ENCODE measurements at places on chromosomes 7 and 10.

DNA sequence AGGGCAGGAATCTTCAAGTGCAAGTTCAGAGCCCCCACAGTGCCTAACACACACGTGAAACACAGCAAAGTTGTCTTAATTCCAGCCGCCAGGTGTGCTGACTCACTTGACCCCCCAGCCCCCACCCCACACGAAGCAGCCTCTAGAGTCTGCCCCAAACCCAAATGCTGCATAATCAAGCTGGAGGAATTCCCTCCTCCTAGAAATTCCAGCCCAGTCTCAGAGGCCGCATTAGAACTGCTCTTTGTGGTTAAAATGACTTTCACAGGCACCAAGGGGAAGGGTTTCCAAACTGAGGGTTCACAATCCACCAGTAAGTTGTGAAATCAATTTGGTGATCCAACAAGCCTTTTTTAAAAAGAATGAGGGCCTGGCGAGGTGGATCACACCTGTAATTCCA is 67.0 kb upstream of the PLXNA4 start:
- no peak for DNase-seq

- DNase-seq: no peak
Observed at GRCh38 chr10:32982911-32983909, 25.2 kb upstream of the ITGB1 start.

- DNase-seq: no peak
Observed at GRCh38 chr7:151013356-151013732, 10.9 kb downstream of the ATG9B start.

DNA sequence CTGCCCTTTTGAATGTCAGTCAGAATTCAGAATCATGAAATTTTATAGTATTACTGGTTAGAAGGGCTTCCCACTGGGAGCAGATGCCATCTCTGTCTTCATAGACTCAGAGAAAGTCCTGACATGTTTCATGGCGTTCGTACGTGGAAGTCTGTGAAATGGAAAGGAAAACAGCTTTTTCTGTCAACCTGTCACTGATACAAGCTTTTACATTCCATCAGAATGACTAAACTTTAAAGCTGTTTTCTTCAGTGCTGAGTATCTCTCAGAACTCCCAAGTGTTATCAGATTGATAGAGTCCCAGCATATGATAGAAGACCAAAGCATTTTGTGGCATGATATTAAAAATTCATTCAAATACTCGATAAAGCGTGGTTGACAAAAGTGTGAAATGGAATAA is 726.7 kb upstream of the GALNT17 start:
- DNase-seq: no peak

GRCh38 chr10:124027031-124027611 is 66.3 kb downstream of the CHST15 start:
- DNase-seq: no peak

GRCh38 chr7:107982918-107983389 is 20.0 kb downstream of the LAMB1 start:
- no peak for DNase-seq

DNA sequence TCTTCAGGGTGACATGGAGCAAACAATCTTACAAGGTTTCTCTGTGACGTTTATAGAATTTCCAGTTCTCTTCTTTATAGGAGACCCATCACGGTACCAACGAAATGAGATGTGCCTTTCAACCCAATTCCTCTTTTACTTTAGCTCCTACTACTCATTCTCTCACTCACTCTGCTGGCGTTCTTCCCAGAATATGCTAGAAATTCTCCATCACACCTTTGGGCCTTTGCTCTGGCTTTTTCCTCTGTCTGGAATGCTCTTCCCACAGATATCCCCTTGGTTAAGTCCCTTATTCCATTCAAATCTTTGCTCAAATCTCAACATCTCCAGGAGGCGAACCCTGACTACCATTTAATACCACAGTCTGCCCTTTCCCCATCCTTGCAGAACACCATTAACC is 39.0 kb downstream of the SEMA3C start:
- DNase-seq: no peak

DNA sequence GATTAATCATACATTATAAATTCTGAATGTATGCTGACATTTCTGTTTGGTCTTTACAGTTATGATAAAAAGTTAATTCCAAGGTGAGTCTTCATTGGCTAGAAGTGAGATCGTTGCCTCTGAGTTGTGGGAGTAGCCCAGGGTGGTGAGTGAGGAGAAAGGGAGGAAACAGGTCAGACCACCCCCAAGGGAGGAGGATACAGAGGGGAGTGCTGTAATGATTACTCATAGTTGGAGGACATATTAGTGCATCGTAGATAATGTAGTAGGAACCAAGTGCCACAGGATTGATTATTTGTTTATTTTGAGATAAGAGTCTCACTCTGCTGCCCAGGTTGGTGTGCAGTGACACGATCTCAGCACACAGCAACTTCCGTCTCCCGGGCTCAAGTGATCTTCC is 672.2 kb downstream of the INHBA start:
- no peak for DNase-seq

DNA sequence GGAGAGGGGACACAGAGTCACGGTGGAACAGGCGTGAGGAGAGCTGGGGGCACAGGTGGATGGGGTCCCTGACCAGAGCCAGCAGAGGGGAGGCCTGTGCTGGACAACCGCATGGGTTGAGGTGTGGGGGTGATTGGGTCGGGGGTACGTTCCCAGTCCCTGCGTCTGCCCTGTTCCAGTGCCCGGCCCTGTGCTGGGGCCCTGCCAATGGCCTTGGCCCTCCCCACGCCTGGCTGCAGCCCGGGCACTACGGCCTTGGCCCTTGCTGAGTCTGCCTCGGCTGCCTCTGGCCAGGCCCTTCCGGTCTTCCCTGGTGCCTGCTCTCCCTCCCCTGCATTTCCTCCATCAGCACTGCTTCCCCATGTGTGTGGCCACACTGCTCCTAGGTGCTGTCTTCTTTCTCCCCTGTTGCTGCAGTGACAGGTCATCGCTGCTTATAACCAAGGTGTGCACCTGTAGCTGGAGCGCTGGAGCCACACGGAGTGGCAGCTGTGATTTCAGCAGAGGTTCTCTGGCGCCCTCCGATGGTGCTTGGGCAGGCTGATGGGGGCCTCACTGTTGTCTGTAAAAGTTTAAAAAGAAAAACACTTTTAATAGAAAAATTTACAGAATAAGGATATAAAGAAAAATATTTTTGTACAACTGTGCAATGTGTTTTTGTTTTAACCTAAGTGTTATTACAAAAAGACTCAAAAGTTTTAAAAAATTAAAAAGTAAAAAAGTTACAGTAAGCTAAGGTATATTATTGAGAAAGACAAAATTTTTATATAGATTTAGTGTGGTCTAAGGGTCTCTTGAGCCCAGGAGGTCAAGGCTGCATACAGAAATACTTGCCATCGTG is 45.2 kb upstream of the BHLHA15 start:
- peak; percentile 32 for DNase-seq

DNA sequence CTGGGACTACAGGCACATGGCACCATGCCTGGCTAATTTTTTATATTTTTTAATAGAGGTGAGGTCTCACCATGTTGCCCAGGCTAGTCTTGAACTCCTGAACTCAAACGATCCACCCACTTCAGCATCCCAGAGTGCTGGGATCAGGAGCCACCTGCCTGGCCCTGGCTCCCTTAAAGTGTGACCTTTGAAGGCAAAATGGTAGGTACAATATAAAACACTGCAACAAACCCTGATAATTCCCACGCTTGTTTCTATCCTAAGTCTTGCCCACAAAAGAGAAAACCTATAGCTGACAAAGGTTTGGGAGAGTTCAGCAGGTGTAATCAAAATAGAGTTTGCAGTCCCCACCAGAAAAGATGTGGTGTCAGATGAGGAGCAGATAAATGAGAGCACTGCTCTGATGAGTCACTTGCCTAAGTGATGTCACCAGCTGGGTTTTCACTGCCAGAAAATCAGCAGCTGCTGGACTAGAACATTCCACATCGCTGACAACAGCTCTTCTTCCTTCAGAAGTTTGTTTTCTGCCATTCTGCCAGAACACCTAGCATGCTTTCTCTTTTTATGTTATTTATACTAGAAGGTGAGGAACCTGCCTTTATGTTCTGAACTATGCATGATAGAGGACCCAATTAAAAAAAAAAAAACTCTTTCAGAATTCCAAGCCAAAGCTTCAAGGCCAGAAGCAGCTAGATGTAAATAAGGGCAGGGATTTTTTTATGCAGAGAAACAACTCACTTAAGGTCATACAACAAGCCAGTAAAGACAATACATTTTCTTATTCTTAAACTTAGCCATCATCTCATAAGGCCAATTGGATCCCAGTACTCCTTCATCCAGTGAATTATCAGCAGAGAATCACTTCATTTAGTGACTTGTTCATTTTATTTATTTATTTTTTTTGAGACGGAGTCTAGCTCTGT is 18.0 kb downstream of the PURB start:
- no peak for DNase-seq

DNA sequence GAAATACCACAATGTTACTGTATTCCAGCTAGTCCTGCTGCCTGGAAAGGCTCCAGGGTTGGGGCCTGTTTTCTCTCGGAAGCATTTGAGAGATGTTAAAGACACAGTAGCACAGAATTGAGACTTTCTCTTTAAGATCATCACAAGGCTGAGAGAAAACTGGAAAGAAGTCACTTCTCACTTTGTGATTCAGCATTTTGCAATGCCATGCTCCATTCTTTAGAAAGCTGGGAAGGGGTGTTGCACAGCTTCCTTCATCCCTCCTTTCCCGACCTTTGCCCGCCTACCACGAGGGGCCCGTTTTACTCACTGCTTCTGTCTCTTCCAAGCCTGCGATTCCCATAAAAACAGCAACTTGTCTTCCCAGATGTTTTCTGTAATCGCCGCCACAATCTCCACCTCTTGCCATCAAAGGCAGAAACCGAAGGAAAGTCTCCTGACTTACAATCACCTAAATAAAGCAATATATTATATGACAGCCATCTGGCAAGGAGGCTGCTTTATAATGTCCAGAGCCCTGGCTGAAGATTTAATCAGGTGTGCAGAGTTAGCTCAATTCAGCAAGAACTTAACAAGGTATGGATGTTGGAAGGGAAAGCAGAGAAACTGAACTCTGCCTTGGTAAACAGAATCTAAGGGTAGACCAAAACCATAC is 18.9 kb downstream of the NOD1 start:
- DNase-seq: no peak

- no peak for DNase-seq
Observed at GRCh38 chr10:103145860-103146466, 47.1 kb downstream of the NT5C2 start.

- DNase-seq: no peak
Observed at GRCh38 chr10:121589553-121589952, 8.7 kb downstream of the FGFR2 start.

DNA sequence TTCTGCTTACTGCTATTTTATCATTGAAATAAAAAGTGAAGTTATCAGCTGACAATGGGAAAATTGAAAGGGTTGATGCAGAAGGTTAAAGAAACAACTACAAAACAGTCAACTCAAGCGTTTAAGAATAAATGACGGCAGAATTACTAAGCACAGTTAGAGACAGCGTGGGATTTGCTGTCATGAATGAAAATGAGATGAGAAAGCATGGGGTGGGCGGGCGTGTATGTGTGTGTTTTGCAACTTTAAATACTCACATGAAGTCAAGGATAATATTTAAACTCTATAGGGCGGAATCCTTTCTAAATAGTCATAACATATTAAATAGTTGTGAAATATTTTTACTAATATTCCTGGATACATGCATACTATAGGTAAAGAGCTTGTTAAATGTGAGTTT is 450.8 kb downstream of the ETV1 start:
- DNase-seq: no peak

- DNase-seq: no peak
Observed at GRCh38 chr10:52409928-52410327, 95.8 kb downstream of the DKK1 start.

DNA sequence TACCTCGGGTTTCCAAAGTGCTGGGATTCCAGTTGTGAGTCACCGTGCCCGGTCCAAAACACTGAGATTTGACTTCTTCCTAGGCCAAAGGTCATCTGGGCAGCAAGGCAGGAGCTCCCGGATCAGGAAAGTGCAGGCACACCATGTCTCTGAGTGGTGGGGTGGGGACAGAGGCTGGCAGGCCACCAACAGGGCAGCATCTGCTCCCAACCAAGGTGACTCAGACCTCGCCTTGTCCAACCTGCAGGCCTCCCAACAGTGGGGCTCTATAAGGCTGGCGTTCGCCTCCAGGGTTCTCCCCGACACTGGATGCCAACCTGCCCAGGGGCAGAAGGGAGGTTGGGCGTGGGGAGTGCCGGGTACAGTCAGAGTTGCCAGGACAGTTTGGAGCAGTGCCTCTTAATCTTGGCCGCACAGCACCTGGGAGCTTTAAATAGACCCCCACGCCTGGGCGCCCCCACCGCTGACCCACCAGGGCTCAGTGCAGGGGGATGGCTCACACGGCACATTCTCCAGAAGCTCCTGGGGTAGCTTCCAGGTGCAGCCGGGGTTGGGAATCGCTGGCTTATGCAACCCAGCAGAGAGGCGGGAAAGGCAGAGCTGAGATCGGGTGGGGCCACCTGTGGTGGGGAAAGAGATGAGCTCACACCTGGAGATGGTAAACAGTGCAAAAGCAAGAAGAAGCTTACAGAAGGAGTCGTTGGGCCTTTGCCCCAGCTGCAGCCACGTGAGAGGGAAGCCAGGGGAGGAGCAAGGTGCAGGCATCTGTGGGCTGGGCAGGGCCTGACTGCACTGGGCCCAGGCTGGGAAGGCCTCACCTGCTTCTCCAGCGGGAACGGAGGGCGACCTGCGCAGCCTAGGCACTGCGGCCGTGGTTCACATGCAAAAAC is 10.9 kb downstream of the CALML5 start:
- no peak for DNase-seq

- DNase-seq: no peak
Observed at GRCh38 chr10:117162093-117163060, 24.3 kb upstream of the VAX1 start.

- DNase-seq: no peak
Observed at GRCh38 chr10:19592276-19592675, 224.0 kb upstream of the PLXDC2 start.

DNA sequence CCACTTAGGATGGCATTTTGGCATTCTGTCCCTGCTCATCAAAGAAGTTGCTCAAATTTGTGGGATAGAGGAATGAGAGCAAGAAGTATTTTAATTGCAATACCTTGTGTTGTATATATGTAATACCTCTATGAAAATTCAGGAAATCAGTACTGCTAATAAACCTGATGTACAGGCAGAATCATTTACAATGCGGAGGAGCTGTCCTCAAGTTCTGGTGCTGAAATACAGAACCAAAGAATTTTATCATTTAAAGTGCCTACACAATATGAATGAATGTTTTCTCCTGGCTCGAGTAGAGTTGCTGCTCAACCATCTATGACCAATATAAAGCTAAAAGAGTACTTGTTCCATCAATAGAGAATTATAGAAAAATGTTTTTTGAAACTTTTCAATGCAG is 305.8 kb downstream of the PLXNA4 start:
- no peak for DNase-seq

DNA sequence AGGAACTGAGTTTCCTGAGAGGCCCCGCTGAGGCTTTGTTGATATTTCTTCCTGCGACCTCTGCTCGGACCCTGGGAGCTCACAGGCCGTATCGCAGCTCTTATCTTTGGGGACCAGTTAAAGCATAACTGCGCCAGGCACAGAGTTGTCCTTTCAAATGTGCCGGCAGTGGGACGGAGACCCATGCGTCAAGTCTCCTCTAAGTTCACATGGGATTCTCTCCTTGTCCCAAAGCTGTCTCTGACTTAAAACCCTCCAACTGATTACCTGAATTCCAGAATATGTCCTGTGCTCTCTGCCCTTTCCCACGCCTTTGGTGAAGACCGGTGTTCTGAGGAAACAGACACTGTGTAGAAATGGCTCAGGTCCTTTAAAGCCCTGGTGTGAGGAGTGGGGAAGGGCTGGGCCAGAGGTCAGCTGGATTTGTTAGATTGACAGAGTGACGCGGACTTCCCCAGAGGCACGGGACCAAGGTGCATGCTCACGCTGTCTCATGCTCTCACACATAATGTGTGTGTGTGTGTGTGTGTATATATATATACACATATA is 169.8 kb downstream of the EGFR start:
- DNase-seq: no peak

All from T-helper 9 cell (primary cell).